ENCODE measurements at places on chromosomes 2 and 18.

DNA sequence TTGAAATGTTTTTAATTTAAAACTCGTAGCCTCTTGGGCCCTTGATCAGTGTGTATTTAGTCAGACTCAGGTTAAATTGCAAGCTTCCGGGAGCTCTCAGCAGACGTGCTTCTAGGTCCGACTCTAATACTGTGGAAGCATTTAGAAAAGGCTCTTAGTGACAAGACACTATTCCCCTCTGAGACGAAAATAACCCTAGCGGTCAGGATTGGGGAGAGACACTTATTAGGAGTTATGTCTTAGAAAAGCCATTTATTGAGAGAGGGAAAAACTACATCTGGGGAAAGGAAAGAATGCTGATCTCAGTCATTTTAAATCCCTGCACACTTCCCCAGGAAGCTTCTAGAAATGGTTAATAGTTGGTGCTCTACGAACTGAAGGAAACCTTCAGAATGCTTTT lies 110.5 kb upstream of the NCK2 start:
- H3K27ac ChIP-seq, result no peak overlapping the region
- no peaks in the 10 kb centered on the region for H3K36me3 ChIP-seq
- H3K4me3 ChIP-seq, result no peak overlapping the region
- no peaks in the 10 kb centered on the region for H3K4me1 ChIP-seq

DNA sequence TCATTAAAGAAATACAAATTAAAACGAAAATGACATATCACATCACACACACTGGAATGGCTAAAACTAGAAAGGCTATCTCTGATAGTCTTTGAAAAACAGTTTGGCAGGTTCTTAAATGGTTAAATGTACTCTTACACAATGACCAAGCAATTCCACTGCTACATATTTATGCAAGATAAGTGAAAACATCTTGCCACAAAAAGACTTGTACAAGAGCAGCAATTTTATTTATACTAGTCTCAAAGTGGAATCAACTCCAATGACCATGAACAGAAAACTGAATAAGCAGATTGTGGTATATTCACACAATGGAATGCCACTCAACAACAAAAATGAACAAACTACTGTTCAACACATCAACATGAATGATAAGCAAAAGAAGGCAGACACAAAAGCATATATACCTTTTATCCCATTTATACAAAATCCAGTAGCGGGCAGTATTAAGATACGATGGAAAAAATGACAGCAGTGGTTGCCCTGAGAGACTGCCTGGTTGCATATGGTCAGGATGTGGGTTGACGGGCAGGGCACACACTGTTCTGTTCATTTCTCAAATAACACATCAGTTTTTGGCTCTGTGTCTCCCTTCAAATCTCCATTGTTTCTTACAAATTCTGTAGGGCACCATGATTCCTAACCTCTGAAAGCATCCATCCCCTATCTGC lies 25.4 kb downstream of the SP100 start:
- H3K27me3 ChIP-seq, result no peaks in the 10 kb centered on the region
- no peak overlapping the region for H3K4me3 ChIP-seq
- DNase-seq, result no peak
- peaks cover 16% of the 10 kb centered on the region for H3K4me1 ChIP-seq
- H3K36me3 ChIP-seq, result peaks cover 18% of the 10 kb centered on the region

DNA sequence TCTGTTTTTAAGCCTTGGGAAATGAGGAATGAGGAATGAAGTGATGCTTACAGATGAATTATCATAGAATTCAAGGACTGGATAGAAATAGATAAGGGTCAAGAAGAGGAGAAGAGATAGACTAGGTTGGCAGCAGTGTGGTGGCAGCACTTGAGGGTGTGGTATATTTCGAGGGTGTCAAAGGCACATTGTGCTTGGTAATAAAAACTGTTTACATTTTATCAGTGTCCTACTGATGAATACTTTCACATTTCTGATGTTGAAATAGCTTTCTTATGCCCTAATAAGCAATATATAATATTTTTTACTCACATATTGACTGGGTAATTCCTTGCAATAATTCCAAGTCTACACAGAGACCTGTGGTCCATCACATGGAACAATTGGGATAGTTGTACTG lies 3.4 kb downstream of the TFPI start:
- H3K36me3 ChIP-seq, result no peaks in the 10 kb centered on the region
- H3K4me3 ChIP-seq, result peak overlapping the region; percentile 18
- no peak overlapping the region for H3K27ac ChIP-seq
- no peaks in the 10 kb centered on the region for H3K27me3 ChIP-seq
- H3K4me1 ChIP-seq, result peaks cover 3% of the 10 kb centered on the region
- no peak for DNase-seq

DNA sequence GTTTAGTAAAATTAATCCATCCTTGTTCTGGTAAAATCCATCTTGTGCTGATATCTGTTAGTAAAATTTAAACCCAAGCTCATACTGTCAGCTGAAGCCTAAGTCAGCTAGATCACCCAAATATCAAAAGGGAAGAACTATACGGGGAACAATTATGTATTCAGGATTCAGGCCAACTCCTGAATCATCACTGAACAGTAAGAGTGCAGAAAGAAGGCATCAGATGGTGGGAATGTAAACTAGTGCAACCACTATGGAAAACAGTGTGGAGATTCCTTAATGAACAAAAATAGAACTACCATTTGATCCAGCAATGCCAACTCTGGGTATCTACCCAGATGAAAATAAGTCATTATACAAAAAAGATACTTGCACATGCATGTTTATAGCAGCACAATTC lies 81.8 kb downstream of the RAPGEF4 start:
- H3K36me3 ChIP-seq, result no peaks in the 10 kb centered on the region
- no peaks in the 10 kb centered on the region for H3K27me3 ChIP-seq
- no peaks in the 10 kb centered on the region for H3K4me1 ChIP-seq
- no peak for DNase-seq
- no peak overlapping the region for H3K4me3 ChIP-seq

DNA sequence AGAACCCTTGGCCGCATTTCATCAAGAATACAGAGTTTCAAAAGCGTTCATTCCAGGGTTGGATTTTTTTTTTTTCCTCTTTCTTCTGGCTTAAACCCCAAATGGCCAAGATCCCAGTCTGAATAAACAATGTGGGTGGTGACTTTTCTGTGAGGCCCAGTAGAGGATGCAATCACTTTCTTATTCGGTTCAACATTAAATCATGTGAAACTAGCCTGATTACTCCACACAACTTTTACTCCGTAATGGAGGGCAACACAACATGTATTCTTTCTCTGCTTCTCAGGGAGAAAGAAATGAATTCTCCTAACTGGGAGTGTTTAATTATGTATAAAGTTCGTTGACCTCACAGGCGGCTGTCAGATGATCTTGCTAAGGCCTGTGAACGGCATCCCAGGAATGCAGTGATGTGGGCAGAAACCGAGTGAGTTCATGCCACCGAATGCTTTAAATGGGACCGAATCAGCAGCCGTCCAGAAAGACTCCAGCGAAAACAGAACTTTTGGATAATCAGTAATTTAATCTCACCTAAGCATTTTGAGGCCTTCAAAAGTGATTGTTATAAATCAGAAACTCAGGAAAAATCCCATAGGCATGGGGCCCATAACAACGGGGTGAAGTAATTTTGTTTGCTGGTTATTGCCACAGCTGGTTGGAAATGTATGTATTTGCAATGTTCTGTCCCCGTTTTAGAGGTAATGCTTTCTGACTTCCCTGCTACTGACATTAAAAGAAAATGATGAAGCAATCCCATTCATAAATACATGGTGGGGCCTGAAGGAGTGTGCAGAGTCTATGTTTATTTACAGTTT lies 81.5 kb downstream of the BCL2 start:
- peaks cover 21% of the 10 kb centered on the region for H3K4me1 ChIP-seq
- peak overlapping the region; percentile 78 for H3K27ac ChIP-seq
- H3K4me3 ChIP-seq, result peak overlapping the region; percentile 14
- DNase-seq, result no peak

Measured in sigmoid colon (tissue), 7 donors.